ENCODE measurements at places on chromosomes 7 and 10.

DNA sequence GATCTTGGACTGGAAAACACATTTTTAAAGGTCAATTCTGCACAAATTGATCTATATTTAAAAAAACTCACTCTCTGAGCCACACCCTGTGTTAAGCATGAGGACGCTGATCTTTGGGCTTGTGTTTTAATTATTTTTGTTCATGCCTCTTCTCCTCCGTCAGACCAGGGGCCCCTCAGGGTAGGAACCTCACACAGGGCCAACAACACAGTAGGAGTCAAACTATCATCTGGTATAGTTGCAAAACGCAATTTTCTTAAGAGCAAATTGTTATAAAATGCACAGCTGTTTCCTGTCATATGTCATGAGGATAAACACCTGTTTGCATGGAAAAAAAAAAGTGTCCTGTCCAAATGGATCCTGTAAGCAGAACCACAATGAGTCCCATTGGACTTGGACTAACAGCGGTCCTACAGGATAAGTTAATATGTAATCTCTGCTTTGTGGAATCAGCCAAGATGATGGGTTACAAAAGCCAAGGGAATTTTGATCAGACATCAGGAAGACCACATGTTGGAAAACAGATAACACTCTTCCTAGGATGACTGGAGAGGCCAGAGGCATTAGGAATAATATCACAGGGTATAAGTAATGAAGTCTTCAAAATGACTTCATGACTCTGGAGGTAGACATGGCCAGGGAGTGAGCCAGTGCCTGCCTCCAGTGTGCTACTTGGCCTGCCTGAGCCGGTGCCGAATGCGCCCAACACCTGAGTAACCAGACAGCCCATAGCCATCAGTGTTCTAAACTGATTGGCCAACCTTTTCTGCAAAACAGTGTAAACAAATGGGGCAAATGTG is 184.9 kb upstream of the ADCY1 start:
- DNase-seq: no peak

DNA sequence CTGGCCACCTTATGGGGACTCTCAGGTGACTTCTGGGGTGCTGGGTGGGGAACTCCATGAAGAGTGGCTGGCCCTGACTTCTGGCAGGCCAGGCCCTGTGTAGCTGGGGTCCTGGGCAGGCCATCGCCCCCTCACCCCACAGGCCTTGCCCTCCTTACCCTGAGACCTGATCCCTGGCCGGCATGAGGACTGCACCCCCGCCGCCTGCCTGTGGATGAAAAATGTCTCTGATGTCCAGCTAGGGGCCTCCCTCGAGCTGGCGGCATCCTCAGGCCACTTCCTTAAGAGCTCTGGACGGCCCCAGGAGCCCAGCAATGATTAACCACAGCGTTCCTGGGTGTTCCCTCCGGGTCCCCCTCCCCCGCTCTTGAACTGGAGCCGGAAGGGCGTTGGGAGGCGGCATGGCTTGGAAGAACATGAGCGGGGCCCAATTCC is 31.8 kb upstream of the SHH start:
- no peak for DNase-seq

GRCh38 chr7:29265208-29265923 is 70.8 kb downstream of the CHN2 start:
- no peak for DNase-seq

DNA sequence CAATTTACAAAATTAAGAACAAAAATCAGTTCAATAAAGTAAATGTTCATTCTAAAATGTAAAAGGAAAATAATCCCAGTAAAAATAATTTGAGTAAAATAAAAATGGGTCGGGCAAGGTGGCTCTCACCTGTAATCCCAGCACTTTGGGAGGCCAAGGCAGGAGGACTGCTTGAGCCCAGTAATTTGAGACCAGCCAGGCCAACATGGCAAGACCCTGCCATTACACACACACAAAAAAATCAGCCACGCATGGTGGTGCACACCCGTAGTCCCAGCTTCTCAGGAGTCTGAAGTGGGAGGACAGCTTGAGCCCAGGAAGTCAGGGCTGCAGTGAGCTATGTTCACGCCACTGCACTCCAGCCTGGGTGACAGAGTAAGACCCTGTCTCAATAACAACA is 34.4 kb downstream of the CNOT4 start:
- no peak for DNase-seq

DNA sequence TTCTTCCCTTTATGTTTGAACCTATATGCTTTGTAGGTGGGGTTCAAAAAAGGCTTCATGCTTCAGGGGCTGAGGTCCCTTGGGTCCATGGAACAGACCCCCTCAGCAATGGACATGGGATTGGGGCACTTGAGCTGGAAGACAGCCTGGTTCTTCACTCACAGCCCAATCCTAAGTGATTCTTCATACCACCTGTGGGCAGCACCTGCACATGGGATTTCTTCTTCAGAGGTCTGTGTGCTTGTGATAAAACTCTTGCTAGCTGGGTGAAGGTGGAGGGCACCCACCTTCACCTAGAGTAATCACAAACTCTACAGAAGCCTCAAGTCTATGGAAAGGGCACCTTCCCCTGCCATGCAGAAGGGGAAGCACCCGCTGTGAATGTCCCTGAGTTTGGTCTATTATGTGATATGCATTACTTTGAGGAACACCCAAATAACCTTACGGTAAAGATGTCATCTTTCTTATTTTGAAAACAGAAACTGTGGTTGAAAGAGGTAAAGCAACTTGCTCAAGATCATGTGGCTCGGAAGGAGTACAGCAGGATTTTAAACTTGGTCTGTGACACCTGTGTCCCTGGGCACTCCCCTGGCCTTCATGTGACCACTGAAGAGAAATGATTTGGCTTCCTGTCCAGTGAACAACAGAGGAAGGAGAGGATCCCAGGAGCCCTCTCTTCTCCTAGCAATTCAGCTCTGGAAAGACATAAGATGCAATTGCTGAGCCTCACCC is 469.5 kb upstream of the ZMIZ1 start:
- DNase-seq: no peak

GRCh38 chr7:74294191-74294998 is 5.2 kb downstream of the CLIP2 start:
- no peak for DNase-seq

- no peak for DNase-seq
Measured at GRCh38 chr7:10475940-10476641, 497.6 kb upstream of the PHF14 start.

DNA sequence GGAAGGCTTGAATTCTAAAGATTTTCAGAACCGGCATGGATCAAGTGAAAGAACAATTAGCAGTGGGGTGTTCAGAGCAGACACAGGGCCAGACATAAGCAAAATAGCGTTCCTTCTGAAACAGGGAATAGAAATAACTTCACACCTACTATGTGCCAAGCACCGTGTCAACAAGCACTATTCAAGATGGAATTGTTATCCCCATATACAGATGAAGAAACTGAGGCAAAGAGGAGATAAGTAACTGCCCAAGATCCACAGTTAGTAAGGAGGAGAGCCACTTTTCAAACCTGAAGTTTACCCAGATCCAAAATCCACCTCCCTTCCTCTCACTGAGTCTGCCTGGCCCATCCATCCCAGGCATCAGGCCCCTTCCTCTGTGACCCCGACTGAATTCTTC is 73.6 kb upstream of the PIK3CG start:
- DNase-seq: no peak

- no peak for DNase-seq
Measured at GRCh38 chr10:119368991-119369869, 161.9 kb downstream of the GRK5 start.

GRCh38 chr10:4127518-4128315 is 342.7 kb upstream of the KLF6 start:
- DNase-seq: no peak

GRCh38 chr7:152597507-152597906 is 78.4 kb downstream of the XRCC2 start:
- no peak for DNase-seq

GRCh38 chr7:134941185-134941900 is 45.0 kb upstream of the AGBL3 start:
- no peak for DNase-seq

DNA sequence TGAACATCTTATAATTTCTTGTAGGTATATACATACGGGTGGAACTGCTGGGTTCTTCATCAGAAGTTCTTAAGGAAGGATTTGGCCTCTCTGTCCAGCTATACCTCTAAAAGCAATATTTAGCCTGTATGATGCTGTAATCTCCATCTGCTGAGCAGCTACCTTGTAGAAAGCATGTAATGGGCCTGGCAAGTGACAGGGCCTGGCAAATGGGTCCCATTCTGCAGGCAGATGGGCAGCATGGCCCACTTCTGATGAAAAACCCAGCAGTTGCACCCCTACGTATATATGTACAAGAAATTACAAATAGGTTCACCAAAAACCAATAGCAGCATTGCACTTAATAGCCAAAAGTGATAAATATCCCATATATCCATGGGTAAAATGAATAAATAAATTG is 9.0 kb downstream of the PLPP4 start:
- DNase-seq: no peak

DNA sequence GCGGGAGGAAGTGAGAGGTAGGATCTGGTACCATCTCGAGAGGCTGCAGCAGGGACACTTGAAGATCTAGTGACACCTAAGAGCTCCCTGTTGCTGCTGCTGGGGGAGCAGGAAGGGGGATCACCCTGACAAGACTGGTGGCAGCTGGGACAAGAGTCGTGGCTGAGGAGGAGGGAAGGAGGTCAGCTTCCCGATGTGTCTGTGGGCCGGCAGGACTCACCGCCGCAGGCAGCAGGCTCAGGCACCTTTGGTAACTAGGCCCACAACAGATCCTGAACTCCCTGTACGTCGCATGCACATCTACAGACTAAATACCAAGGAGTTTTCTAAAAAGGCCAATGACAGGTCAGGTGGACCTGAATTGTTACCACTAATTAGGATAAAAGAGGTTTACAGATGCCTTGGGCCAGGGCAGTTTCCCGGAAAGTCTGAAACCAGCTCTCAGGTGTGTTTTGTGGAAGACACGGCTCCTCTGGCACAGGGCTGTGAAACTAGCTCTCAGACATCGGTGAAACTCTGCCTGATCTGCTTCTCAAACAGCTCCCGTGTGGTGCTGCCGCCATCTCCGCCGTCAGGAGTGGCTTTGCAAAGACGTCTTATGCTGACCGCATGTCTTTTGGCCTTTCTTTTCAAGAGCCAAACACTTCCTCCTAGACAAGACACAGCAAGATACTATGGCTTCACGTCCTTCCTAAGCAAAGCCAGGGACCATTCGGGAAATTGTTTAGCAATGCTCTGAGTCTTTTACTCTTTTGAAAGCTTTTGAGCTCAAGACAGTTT is 609.7 kb downstream of the PTPRN2 start:
- no peak for DNase-seq

DNA sequence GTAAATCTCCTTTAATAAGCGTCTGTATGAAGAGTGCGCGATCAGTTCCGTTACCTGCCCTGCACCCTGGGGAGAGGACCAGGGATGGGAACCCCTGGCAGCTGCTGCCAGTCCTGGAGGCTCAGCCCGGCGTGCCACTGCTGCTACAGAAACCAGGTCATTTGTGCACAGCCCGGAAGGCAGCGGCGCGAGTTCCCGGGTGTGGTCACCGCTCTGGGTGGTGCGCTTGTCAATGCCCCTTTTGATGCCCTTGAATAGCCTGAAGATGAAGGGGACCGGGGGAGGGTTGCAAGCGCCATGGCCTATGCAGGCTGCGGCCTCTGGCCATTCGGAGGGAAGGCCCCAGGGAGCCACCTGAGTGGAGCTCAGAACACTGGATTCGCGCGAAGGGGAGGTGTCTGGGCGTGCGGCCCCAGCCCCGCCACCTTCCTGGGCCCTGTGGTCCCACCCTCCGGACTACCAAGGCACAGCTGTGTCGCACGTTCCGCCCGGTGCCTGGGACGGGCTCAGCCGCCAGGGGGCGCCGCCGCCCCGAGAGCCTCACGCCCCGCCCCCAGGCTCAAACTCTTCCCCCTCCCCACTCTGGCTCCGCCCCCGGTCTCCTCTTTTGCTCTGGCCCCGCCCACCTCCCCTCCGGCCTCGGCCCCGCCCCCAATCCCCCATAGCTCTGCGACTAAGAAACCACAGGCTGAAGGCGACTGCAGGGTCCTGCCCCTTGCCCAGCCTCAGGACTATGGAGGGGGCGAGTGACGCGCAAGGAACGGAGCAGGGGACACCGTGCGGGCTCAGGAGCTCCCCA is 16.5 kb downstream of the AP5Z1 start:
- DNase-seq: peak; percentile 55

GRCh38 chr7:148209643-148210190 is 380.8 kb upstream of the C7orf33 start:
- DNase-seq: no peak

- no peak for DNase-seq
Measured at GRCh38 chr7:45162943-45163691, 5.5 kb downstream of the RAMP3 start.

- DNase-seq: no peak
Measured at GRCh38 chr10:44032216-44032615, 352.7 kb downstream of the CXCL12 start.
